ENCODE measurements at places on chromosomes 7 and 10. TPM values are rescaled to one million over a fixed set of nuclear protein-coding genes. Genes with fewer than 3 reads are reported as not detected.
A peak's percentile ranks its signal among the peaks of the same experiment; 100 is the strongest.

GRCh38 chr10:100124097-100124496 is 42.4 kb upstream of the CPN1 start:
- H3K36me3 ChIP-seq = no peaks in the 10 kb centered on the region
- H3K27me3 ChIP-seq = no peaks in the 10 kb centered on the region
- no peaks in the 10 kb centered on the region for H3K4me1 ChIP-seq
- no peak overlapping the region for H3K4me3 ChIP-seq
- DNase-seq = no peak

- no peaks in the 10 kb centered on the region for H3K4me1 ChIP-seq
- no peaks in the 10 kb centered on the region for H3K27me3 ChIP-seq
- no peak overlapping the region for H3K4me3 ChIP-seq
Observed at GRCh38 chr10:86782701-86783418, 26.4 kb downstream of the BMPR1A start.

DNA sequence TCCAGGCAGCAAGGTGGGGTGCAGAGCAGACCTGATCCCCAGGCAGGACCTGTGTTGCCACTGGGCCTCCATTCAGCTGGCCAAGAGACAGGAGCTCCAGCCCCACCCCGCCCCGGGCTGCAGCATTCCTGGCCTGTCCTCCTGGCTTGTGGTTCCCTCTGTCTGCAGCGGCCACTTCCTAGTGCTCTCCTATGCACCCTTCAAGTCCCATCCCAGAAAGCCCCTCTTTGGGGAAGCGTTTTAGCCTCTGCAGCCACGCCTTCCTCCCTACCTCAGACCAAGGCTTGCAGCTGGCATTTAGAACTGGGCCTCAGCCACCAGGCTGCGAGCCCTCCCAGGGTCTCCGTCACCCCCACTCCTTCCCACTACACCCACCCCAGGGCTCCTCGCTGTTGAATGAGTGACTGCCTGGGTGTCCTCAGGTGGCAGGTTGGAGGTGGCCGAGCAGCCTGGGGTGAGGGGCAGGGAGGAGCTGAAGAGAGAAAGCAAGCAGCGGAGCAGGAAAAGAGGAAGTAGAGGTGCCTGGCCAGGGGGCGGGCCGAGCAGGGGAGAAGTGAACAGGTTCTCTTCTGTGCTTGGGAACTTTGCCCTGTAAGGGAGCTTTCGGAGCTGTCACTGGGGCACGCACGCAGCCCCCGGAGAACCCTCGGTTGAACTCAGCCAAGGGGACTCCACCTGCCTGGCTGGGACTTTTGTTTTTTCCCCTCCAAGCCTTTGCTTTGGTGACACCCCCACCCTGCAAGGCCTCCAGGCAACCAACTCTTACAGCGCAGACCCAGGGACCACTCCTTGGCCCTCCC is 109.1 kb upstream of the TNRC18 start:
- H3K27ac ChIP-seq = peak overlapping the region; percentile 100
- H3K4me3 ChIP-seq = peak overlapping the region; percentile 8
- no peaks in the 10 kb centered on the region for H3K27me3 ChIP-seq
- DNase-seq = no peak
- H3K36me3 ChIP-seq = peaks cover 24% of the 10 kb centered on the region

DNA sequence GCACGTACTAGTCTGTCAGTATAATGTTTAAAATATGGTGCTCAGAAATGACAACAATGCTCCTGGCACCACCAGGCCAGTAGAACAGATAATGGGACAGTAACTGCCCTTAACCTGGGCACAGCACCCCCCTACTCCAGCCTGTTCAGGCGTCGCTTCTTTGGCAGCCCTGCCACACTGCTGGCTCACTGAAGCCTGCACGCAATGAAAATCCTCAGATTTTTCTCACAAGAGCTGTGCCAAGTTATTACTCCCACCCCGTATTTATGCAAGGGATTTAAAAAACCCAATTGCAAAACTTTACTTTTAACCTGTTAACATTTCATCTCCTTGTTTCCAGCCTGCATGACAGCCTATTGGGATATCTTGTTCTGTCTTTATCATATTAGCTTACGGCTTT is 56.6 kb upstream of the LAMB1 start:
- no peak for DNase-seq
- no peak overlapping the region for H3K4me3 ChIP-seq
- no peaks in the 10 kb centered on the region for H3K4me1 ChIP-seq
- no peaks in the 10 kb centered on the region for H3K27me3 ChIP-seq
- peak overlapping the region; percentile 34 for H3K27ac ChIP-seq

DNA sequence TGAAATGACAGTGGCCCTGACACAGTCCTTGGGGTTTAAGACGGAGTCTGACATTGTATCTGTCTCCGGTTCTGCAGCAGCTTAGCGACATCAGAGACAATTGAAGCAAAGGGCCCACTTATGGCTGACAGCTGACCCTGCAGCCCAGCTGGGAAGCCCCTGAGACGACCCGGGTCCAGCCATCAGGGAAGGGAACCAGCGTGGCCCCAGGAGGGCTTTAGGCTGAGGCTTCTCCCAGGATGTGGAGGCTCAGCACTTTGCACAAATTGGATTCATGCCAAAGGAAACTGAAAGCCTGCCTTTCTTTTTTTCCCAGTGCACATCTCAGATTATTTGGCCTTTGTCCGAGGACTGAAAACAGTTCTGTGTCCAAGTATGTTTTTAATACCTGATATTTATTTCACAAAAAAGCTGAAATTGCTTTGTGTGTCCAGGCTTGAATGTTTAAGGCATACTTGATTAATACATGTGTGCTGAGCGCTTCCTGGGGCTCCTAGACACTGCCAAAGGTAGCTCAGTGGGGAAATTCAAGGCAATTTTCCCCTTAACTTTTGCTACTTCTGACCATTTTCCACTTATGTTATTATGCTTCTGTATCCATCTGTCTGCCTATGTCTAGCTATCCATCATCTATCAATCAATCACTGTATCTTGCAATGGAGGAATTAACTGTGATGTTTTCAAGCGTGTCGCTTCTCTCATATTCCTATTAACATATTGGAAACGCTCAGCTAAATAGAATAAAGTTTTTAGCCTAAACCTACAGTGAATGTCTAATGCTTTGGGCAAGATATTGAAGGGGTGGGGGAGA is 34.8 kb downstream of the KLF6 start:
- no peaks in the 10 kb centered on the region for H3K36me3 ChIP-seq

DNA sequence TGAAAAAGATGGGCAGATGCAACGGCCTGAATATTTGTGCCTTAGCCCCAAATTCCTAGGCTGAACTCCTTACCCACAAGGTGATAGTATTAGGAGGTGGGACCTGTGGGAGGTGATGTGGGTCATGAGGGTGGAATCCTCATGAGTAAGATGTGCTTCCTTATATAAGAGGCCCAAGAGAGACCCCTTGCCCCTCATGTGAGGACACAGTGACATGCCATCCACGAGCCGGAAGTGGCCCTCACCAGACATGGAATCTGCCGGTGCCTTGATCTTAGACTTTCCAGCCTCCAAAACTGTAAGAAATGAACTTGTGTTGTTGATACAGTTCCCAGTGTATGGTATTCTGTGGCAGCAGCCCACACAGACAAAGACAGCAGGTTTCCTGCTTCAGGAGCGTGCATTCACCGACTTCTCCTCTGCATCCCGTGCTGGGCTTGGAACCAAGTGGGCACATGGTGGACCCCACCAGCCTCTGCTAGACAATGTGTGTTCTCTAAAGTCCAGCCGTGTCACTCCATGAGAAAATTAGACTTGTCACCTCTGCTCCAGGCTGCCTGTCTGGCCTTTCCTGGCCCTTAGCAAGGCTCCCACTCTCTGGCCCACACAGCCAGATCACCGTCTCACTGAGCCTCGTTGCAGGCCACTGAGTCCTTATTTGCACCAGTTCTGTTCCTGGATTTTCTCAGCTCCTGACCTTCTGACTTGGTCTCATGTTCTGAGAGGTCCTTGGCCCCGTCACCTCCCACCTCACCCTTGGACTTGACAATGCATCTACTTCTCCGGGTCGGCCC is 52.9 kb upstream of the CACUL1 start:
- H3K4me1 ChIP-seq = no peaks in the 10 kb centered on the region
- no peak for DNase-seq
- no peak overlapping the region for H3K27ac ChIP-seq
- no peaks in the 10 kb centered on the region for H3K27me3 ChIP-seq
- H3K36me3 ChIP-seq = no peaks in the 10 kb centered on the region
- H3K4me3 ChIP-seq = no peak overlapping the region

LIPM gene
- not detected for total RNA-seq

PCBD1 gene
- total RNA-seq = 56.3 TPM

OR2A14 gene
- total RNA-seq = not detected

NPVF gene
- not detected for total RNA-seq

Measured in esophagus squamous epithelium (tissue), 5 donors.